ENCODE measurements at places on chromosomes 6 and 20.

GRCh38 chr6:81475646-81476045 is 276.8 kb downstream of the TENT5A start:
- H3K4me1 ChIP-seq, result no peaks in the 10 kb centered on the region
- H3K27ac ChIP-seq, result no peak overlapping the region
- H3K27me3 ChIP-seq, result no peaks in the 10 kb centered on the region
- H3K4me3 ChIP-seq, result no peak overlapping the region
- no peak for DNase-seq
- no peaks in the 10 kb centered on the region for H3K36me3 ChIP-seq

GRCh38 chr6:69866770-69867638 is 648 bp downstream of the COL19A1 start:
- H3K4me1 ChIP-seq, result peaks cover 12% of the 10 kb centered on the region
- H3K36me3 ChIP-seq, result no peaks in the 10 kb centered on the region
- H3K27ac ChIP-seq, result no peak overlapping the region
- peaks cover 50% of the 10 kb centered on the region for H3K27me3 ChIP-seq

- H3K27ac ChIP-seq, result no peak overlapping the region
- no peaks in the 10 kb centered on the region for H3K36me3 ChIP-seq
- H3K4me1 ChIP-seq, result no peaks in the 10 kb centered on the region
- no peak for DNase-seq
- no peak overlapping the region for H3K4me3 ChIP-seq
- no peaks in the 10 kb centered on the region for H3K27me3 ChIP-seq
Observed at GRCh38 chr6:113057567-113058053, 710.5 kb downstream of the RFPL4B start.

DNA sequence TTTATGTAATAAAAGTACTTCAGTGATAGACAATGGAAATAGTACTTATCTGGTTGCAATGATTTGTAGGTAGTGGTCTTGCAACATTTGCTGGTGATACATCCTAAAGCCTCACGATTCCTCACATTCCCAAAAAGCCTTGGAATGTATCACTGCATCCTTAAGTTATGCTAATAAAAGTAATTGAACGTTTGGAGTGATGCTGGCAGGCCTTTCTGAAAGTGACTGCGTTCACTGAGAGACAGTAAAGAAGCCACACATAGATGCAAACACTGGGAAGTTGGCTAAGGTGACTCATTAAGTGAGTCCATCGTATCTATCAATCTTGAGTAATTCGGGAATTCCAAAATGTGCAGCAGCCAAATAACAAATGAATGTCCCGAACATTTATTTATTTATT is 444.1 kb upstream of the SOX4 start:
- DNase-seq, result no peak
- no peak overlapping the region for H3K27ac ChIP-seq
- no peak overlapping the region for H3K4me3 ChIP-seq
- no peaks in the 10 kb centered on the region for H3K36me3 ChIP-seq
- H3K4me1 ChIP-seq, result no peaks in the 10 kb centered on the region

DNA sequence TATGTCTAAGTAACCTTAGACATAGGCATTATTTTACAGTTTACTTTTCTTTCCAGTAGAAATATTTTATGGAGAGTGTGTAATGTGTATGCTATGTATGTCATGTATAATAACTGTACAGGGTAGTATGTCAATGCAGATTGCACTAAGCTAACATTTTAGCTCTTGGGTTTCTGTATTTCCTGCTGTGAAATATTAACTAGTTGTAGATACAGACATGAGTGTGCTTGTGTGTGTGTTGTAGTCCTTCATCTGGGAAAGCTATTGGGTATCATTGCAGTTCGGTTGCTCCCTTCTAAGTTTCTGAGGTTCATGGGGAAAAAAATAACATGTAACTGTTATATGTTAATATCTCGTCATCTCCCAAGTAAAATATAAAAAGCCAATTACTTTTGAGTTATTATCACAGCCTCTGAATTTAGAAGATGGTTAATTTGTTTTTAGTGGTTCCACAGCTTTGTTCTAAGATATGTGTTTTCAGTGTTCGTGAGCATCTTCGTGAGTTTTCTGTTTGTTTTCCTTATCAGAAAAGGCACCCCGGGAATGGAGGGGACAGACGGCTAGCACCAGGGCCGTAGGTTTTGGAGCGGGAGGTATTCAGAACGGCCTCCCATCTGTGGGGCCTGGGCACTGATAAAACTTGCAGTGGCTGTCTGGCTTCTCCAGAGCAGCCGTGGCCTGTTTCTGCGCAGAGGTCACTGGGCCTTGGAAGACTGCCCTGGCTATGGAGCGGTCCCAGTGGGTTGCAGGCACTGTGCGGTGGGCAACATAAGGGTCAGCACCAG is 215.0 kb downstream of the ARID1B start:
- no peak overlapping the region for H3K27ac ChIP-seq
- no peaks in the 10 kb centered on the region for H3K36me3 ChIP-seq
- DNase-seq, result no peak
- H3K27me3 ChIP-seq, result no peaks in the 10 kb centered on the region
- H3K4me3 ChIP-seq, result no peak overlapping the region

- no peaks in the 10 kb centered on the region for H3K27me3 ChIP-seq
- no peak overlapping the region for H3K4me3 ChIP-seq
- DNase-seq, result no peak
- no peaks in the 10 kb centered on the region for H3K36me3 ChIP-seq
Observed at GRCh38 chr6:68279793-68280557, 355.1 kb upstream of the ADGRB3 start.

DNA sequence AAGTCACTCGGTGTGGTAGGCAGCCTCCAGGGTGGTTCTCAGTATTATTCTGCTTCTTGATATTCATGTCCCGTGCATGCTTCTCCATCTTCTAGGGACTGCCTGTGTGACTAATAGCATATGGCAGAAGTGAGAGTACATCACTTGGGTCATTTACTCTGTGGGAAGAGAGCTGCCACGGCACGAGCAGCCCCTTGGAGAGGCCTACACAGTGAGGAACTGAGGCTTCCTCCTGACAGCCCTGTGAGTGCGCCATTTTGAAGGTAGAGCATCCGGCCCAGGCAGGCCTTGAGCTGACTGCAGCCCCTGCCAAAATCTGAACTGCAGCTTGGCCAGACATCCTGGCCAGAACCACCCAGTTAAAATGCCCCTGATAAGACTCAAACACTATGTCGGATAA is 17.3 kb upstream of the MCUR1 start:
- H3K36me3 ChIP-seq, result no peaks in the 10 kb centered on the region
- no peak for DNase-seq

DNA sequence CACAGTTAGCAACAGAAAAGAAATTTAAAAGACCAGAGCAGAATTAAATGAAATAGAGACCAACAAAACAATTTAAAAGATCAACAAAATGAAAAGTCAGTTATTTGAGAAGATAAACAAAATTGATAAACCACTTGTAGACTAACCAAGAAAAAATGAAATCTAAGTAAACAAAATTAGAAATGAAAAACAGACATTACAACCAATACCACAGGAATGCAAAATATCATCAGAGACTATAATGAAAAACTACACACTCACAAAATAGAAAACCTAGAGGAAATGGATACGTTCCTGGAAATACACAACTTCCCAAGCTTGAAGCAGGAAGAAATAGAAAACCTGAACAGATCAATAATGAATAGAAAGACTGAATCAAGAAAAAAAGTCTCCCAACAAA is 97.8 kb downstream of the WDR27 start:
- H3K27ac ChIP-seq, result no peak overlapping the region
- no peak for DNase-seq
- no peaks in the 10 kb centered on the region for H3K27me3 ChIP-seq
- no peaks in the 10 kb centered on the region for H3K36me3 ChIP-seq

GRCh38 chr6:168581706-168582105 is 140.7 kb downstream of the SMOC2 start:
- no peaks in the 10 kb centered on the region for H3K27me3 ChIP-seq
- no peaks in the 10 kb centered on the region for H3K36me3 ChIP-seq
- no peak overlapping the region for H3K27ac ChIP-seq
- H3K4me3 ChIP-seq, result no peak overlapping the region

DNA sequence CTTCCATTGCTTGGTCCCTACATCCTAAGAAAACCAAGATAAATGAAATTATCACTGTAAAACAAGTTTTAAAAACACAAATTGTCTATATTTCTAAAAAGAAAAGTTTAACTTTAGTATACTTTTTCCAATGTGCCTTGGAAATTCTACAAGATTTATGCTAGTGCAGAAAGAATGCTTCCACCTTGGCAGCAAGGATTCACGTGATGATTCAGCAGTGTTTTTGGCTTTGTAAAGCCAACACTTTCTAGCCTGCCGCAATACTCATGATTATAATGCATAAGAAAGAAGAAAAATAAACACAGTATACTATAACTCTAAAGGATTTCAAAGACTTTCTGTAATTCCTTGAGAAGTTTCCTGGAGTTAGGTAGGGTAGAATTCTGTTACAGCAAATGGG is 442.7 kb downstream of the TENT5A start:
- H3K4me3 ChIP-seq, result no peak overlapping the region
- no peak overlapping the region for H3K27ac ChIP-seq
- H3K27me3 ChIP-seq, result no peaks in the 10 kb centered on the region
- DNase-seq, result no peak
- H3K4me1 ChIP-seq, result no peaks in the 10 kb centered on the region
- no peaks in the 10 kb centered on the region for H3K36me3 ChIP-seq

- DNase-seq, result no peak
- peaks cover 29% of the 10 kb centered on the region for H3K4me1 ChIP-seq
- H3K27ac ChIP-seq, result no peak overlapping the region
- H3K36me3 ChIP-seq, result no peaks in the 10 kb centered on the region
- no peak overlapping the region for H3K4me3 ChIP-seq
- no peaks in the 10 kb centered on the region for H3K27me3 ChIP-seq
Observed at GRCh38 chr20:20782755-20783154, 70.3 kb upstream of the RALGAPA2 start.
